Stimulated activated CD4-positive, alpha-beta T cell treated with anti-CD3 and anti-CD28 coated beads, Interleukin-12 subunit alpha, Interleukin-12 subunit beta, amount 100 ng/mL, for 48 hours (primary cell): ENCODE measurements at places on chromosomes 12 and 14.

DNA sequence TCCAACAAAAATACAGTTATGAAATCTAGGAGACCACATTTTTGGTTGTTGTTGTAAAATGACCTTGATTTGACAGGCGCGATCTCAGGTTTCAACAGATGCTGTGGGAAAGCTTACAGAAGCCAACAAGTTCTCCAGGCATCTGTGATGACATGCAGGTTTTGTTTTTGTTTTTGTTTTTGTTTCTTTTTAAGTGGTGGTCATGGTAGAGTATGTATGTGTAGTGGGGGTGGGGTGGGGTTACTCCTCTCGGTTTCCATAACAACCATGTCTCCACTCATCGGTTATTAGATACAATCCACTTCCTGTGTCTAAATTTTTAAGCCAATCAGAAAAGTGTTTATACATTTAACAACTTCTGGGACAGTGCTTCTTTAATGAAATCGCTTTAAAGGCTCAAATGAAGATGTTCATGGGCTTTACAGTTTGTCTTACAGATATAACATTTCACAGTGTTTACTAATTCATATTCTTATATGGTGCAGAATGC is 199.9 kb upstream of the FOXN3 start:
- no peak for DNase-seq

GRCh38 chr14:68016255-68016914 is 196.8 kb downstream of the RAD51B start:
- no peak for DNase-seq

GRCh38 chr12:122029620-122030423 is 8.1 kb downstream of the BCL7A start:
- no peak for DNase-seq

GRCh38 chr12:53999559-54000115 is 324 bp upstream of the HOXC9 start:
- DNase-seq, result no peak

GRCh38 chr12:49744363-49744885 is 3.1 kb downstream of the TMBIM6 start:
- DNase-seq, result no peak

- DNase-seq, result no peak
Observed at GRCh38 chr14:68693926-68694325, 98.9 kb downstream of the ZFP36L1 start.

DNA sequence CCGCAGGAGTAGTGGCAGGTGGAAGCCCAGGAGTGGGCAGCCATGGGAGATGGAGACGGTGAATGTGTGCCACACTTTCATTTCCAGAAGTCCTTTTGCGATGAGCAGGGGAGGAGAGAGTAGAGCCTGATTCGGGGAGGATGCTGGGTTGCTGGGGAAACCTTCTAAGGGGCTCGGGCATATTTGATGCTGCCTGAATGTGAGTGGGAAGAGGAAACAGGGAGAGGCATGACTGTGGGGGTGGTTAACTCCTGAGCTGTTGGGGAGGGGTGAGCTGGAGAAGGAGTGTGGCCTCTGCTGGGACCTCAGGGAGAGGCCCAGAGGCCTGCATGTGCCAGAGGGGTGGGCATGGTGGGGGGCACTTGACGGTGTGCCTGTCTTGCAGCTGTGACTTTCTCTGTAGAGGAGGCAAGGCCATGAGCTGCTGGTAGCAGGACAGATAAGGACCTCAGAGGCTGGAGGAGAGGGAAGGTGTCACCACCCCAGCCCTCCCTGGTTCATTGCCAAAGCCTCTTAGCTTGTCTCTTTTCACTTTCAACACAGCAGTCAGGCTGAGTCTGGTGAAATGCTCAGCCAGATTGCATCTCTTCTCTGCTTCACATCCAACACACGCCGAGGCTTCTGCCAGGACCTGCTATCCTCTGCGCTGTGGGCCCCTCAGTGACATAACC is 11.4 kb downstream of the GLT1D1 start:
- no peak for DNase-seq

DNA sequence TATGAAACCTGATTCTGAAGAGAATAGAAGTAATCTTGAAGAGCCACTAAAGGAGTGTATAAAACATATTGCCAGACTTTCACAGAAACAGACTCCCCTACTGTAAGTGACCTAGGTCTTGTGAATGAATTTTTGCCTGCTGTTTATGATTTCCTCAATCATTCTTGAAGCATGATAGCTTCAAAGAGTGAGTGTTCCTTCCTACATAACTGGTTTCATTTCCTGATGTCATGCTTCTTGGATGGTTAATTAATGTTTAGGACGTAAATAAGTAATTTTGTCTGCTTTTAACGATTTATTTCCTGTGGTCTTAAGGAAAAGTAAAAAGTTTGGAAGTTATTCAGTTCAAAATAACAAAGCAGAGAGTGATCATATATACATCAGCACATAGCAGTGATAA is 129.8 kb downstream of the PIK3C2G start:
- no peak for DNase-seq

GRCh38 chr14:31261859-31262731 is 54.5 kb upstream of the HECTD1 start:
- no peak for DNase-seq

DNA sequence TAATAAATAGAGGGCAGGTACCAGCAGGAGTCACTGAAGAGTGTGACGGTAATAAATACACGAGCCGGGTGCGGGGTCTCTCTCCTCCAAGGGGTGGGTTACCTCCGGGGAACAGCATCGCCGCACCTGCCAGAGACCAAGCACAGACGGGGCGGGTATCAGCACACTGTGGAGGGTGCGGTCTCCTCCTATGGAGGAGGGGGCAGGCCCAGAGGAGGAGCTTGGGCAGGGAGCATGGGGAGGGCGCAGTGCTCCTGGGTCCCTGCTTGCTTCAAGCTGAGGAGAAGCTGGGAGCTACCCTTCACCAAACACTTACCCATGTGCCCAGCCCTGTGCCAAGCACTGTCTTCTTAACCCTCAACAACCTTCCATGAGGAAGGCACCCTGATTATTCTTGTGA is 12.8 kb downstream of the PGF start:
- DNase-seq, result no peak

GRCh38 chr12:124754949-124755800 is 108.5 kb downstream of the SCARB1 start:
- no peak for DNase-seq

DNA sequence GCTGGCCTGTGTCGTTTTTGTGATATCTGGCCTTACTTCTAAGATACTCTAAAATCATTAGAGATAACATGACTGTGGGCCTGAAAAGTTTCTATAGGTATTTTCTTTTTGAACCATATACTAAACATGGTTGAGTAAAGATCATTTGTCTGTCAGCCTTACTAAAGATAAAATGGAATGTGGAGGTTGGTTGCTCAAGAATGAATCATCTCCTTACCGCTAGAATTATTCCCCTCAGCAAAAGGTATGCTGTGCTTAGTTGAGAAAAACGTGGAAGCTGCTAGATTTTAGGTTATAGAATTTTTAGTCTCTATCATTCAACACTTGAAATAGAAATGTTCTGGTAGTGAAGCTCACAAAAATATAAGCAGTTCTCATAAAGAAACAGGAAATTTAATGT is 407.3 kb downstream of the AEBP2 start:
- no peak for DNase-seq

GRCh38 chr12:49533331-49533730 is 5.5 kb upstream of the KCNH3 start:
- no peak for DNase-seq

GRCh38 chr12:104673696-104674482 is 217.1 kb downstream of the CHST11 start:
- no peak for DNase-seq

DNA sequence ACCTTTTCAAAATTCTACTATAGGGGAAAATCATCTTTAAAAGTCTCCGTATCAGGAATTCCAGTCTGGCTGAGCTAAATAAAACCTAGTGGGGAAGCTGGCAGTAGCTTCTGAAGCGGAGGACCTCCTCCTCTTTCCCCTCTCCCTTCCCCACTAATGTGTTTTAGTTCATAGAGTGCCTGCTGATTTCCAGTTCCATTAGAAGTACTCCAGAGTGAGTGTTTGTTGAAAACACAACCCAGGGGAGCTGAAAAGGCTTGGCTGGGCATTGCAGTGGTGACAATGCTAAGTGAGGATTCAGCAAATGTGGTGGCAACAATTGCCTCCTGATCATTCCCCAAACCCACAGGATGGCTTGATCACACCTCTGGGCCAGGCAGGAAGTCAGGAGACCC is 144.2 kb upstream of the FRMD6 start:
- DNase-seq, result no peak

DNA sequence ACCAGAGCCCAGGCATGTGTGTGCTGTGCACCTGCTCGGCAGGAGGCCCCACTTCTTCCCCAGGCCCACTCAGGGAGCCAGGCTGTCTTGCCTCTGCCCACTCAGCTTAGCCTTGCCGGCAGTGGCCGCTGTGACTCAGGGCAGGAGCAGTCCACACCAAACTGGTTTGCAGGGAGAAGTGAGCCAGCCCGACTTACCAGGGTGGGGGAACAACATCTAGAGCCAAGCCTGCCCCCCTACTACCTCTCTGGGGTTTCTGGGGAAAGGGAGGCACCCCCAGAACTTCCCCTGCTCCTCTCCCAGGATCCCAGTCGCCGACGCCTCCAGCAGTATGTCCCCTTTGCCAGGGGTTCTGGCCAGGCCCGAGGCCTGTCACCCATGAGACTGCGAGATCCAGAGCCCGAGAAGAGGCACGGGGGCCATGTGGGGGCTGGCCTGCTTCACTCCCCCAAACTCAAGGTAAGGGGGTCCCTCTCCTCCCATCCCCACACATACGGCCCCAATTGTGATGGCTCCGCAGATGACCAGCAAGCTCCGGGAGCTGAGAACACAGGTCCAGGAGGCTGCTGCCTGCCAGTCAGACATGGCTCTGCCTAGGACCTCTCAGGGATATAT is 3.0 kb downstream of the PLEKHG6 start:
- no peak for DNase-seq

- DNase-seq, result no peak
Observed at GRCh38 chr12:109347589-109347988, at the start of gene MYO1H. TSS of gene MYO1H (plus strand) at chr12:109347900. CDS start at chr12:109347961, 61 bp downstream.

DNA sequence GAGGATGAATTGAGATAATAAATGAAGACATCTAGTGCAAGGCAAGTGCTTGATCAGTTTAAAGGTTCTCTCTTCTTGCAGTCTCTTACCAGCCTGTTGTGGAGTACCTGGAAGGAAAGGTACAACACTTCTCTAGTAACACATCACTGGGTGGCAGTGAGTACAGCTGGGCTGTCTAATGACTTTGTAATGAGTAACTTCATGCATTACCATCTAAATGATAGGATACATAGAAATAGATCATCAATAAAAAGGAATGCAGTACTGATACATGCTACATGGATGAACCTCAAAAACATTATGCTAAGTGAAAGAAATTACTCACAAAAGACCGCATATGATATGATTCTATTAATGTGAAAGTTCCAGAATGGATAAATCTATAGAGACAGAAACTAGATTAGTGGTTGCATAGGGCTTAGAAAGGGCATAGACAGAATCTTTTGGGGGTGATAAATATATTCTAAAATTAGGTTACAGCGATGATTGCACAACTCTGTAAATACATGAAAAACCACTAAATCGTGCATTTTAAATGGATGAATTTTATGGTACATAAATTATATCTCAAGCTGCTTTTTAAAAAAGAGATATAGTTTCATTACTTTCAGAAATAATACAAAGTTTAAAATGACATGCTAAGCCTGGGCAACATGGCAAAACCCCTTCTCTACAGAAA is 224.4 kb downstream of the CHST11 start:
- DNase-seq, result no peak

GRCh38 chr12:68374307-68374982 is 42.3 kb upstream of the MDM1 start:
- DNase-seq, result peak; percentile 52
